Stimulated activated CD8-positive, alpha-beta memory T cell treated with anti-CD3 and anti-CD28 coated beads, Interleukin-7, amount 100 ng/mL, for 1 hour (primary cell): ENCODE measurements at places on chromosomes 1 and 21.

- DNase-seq, result no peak
Observed at GRCh38 chr1:111334169-111334568, 43.5 kb downstream of the CHIA start.

DNA sequence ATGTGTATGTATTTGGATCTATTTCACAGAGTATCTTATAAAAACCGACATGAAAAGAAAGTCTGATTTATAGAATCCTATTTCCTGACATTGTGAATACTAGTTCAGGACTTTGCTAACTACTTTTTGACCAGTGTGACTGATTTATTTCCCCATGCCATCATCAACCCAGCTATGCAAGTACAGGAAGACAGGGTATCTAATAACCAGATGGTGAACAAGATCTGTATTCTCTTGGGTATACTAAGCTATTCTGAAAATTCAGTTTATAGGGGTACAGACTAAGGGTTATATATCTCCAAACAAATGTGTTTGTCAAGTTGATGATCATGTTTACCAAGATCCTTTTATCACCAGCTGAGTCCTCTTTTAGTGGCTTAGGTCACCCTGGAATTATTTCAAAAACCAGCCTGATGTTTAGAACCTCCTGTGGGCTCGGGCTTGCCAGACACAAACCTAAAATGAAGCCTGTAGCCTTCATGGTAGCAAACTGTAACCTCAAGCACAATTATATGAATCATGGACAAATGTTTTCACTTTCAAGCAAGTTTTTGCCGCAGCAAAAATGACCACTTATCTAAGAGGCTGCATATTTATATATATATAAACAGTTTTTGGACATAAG is 185.1 kb downstream of the FGGY start:
- DNase-seq, result no peak

DNA sequence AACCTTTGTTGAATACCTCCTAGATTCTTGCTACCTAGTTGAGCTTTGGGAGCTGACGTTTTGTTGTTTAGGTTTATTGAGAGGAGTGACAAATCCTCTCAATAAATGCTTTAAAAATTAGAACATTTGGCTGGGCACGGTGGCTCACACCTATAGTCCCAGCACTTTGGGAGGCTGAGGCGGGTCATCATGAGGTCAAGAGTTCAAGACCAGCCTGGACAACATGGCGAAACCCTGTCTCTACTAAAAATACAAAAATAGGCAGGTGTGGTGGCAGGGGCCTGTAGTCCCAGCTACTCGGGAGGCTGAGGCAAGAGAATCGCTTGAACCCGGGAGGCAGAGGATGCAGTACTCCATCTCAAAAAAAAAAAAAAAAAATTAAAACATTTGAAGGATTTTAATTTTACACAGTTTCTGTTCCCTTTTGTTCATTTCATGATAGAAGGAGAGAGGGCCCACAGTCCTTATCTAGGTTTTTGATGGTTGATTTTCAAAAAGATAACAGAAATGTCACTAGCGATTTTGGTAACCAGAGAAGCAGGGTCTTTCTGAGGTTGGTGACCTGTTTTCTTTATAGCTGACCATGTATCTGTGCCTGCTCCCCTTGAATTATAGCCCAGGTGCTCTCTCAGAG is 44.2 kb upstream of the PIGV start:
- DNase-seq, result no peak

- no peak for DNase-seq
Observed at GRCh38 chr1:14661222-14661621, 62.7 kb downstream of the KAZN start.

GRCh38 chr21:42833439-42833815 is 45.9 kb downstream of the WDR4 start:
- no peak for DNase-seq
